ENCODE measurements at places on chromosomes 4 and X. TPM values are rescaled to one million over a fixed set of nuclear protein-coding genes. Genes with fewer than 3 reads are reported as not detected.

Gene SHOX
- 7.3 TPM for total RNA-seq

Gene PARM1
- total RNA-seq = 47.4 TPM

Gene F11
- total RNA-seq = 0.44 TPM

Gene RAI2
- total RNA-seq = 3.8 TPM

Gene NRK
- total RNA-seq = 40.8 TPM

Gene PNMA5
- not detected for total RNA-seq

Gene LDOC1
- 11.7 TPM for total RNA-seq

Gene GAGE13
- total RNA-seq = not detected

Gene LIMCH1
- total RNA-seq = 125 TPM

Gene UGT2B15
- total RNA-seq = not detected

Gene CXCL1
- 2.7 TPM for total RNA-seq

Gene NLGN4X
- total RNA-seq = 39.9 TPM

Measured in camera-type eye (tissue), 1 donor.